Stimulated activated CD8-positive, alpha-beta memory T cell treated with anti-CD3 and anti-CD28 coated beads, Interleukin-4, amount 100 ng/mL, for 24 hours (primary cell): ENCODE measurements at places on chromosomes 1 and 21.

- DNase-seq = no peak
These were observed 122.9 kb upstream of the DAB1 start for GRCh38 chr1:57546549-57547330.

GRCh38 chr1:51420867-51421627 is 90.7 kb upstream of the TTC39A start:
- no peak for DNase-seq

- DNase-seq = no peak
These were observed 46.2 kb downstream of the NAV1 start for GRCh38 chr1:201585093-201585483.

DNA sequence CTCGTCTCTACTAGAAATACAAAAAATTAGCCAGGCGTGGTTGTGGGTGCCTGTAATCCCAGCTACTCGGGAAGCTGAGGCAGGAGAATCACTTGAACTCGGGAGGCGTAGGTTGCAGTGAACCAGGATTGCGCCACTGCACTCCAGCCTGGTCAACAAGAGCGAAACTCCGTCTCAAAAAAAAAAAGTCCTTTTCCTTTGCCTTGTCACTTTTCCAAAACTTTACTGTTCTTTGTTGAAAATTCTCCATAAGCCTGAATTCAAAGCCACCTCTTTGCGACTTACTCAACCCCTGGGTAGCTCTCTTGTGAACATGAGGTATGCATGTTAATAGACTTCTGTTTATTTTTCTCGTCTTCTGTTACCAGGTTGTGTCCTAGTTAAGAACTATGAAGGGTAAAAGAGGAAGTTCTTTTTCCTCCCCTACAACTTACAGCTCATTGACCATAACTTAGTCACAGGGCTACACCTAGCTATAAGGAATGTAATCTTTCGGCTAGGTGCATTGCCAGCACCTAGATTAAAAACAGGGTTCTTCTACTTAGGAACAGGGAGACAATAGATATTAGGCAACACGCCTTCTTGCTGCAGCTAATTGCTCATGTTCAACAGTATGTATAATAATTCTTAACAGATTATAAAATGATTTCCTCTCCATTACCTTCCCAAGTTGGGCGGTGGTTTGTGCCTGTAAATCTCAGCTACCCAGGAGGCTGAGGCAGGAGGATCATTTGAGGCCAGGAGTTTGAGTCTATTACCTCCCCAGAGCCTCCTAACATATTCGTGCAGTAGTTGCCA is 40.9 kb downstream of the PTAFR start:
- DNase-seq = no peak
